Right ventricle myocardium inferior (tissue), 1 donor: ENCODE measurements at places on chromosomes 13 and 19. TPM values are rescaled to one million over a fixed set of nuclear protein-coding genes. Genes with fewer than 3 reads are reported as not detected.

RANBP3 gene
- total RNA-seq, result 65.6 TPM

GPR12 gene
- total RNA-seq, result 0.19 TPM

ZNF580 gene
- 13.2 TPM for total RNA-seq

IZUMO1 gene
- 0.49 TPM for total RNA-seq

SARS2 gene
- 16.0 TPM for total RNA-seq

DNA sequence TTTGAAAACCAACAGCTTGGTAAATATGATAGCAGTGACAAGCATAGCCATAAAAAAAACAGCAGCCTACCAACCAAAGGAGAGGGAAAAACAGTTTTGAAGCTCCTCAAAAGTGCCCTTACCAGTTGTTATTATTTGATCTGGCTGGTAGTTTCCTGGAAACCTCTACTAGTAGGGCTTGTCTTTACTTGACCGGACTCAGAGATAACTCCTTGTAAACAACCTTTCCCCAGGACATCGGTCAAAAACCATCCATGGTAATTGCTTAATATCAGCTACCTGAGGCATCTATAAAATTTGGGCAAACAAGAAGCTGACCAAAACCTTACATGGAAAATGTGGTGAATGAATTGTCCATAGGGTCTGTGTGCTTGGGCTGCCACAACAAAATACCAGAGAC is 210.9 kb downstream of the FGF14 start:
- no peak for DNase-seq

DNA sequence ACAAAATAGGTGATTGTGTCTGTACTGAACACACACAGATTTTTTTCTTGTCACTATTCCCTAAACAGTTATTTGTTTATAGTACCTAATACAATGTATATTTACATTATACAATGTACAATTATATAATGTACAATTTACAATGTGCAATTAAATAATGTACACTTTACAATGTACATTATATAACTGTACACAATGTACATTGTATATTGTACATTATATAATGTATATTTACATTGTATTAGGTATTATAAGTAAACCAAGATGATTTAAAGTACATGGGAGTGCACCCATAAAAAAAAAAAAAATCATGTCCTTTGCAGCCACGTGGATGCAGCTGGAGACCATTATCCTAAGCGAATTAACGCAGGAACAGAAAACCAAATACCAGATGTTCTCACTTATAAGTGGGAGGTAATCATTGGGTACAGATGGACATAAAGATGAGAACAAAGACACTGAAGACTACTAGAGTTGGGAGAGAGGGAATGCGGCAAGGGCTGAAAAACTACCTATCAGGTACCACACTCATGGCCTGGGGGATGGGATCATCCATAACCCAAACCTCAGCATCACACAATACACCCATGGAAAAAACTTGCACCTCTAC is 68.1 kb downstream of the ABCC4 start:
- DNase-seq, result no peak

GRCh38 chr13:22047082-22047784 is 376.4 kb downstream of the FGF9 start:
- DNase-seq, result no peak

GRCh38 chr13:112249644-112250610 is 126.2 kb upstream of the SPACA7 start:
- DNase-seq, result no peak

- no peak for DNase-seq
Observed at GRCh38 chr13:99894105-99894839, 77.3 kb downstream of the ZIC5 start.

DNA sequence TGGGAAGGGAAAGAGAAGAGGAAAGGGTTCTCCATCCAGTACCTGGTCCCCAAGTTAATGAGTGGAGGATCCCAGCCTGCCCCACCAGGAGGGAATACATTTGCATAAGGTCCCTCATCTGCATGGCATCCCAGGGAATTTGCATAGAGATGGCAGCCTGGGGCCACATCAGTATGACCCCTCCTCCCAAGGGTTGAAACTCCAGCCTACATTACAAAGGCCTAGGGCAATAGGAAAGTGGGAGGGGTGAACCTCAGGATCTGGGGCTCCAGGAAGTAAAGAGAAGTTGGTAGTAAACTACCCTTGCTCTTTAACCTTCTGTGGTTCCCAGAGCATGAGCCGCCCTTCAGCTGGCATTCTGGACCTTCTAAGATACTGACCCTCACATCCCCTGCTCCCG is 6.8 kb upstream of the NECTIN2 start:
- DNase-seq, result no peak

GRCh38 chr13:30824651-30825050 is 81.4 kb upstream of the MEDAG start:
- DNase-seq, result no peak

GRCh38 chr19:55652311-55653128 is 2.3 kb upstream of the U2AF2 start:
- DNase-seq, result no peak

GRCh38 chr13:78100486-78100885 is 181.9 kb upstream of the EDNRB start:
- no peak for DNase-seq

DNA sequence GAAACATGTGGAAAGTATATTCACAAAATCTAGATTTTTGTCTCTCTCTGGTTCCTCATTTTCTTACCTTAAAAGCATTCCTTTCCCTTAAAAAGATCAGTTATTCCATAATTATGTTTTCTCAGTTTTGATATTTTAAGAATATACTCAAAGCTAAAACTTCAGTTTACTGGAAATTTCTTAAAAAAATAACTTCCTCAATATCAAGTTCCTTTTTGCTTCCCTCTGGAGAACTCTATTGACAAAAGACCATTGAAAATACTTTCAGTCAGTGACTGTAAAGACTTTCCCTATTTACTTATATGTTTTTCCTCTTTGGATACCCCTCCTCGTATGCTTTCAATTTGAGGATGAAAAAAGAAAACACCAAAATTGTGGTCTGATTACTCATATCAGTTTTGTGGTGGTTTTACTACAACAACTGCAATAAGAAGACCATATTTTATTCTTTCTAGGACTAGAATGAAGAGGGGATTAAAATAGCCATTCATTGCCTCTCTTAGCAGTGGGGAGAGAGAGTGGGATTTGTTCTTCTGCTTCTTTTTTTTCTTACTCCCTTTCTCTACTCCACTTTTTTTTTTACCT is 113.2 kb downstream of the ESD start:
- no peak for DNase-seq

- DNase-seq, result no peak
Observed at GRCh38 chr19:47613165-47614020, 4.5 kb downstream of the BICRA start.

- DNase-seq, result no peak
Observed at GRCh38 chr19:34733266-34733745, 737 bp upstream of the ZNF181 start.
